Activated T-helper 2 cell treated with anti-CD3 and anti-CD28 coated beads, Interferon-gamma antibody, Interleukin-2, Interleukin-4, amounts not matched to agents 10 μg/mL and 5 μg/mL and 100 μg/mL, durations not matched to agents 14 hours and 24 hours and 36 hours (primary cell): ENCODE measurements at places on chromosomes 5 and 9. TPM values are rescaled to one million over a fixed set of nuclear protein-coding genes. Genes with fewer than 3 reads are reported as not detected.

The PCDHB10 gene
- total RNA-seq: not detected in 2 replicates

The DNAI1 gene
- not detected in 2 replicates for total RNA-seq

The NUTM2F gene
- total RNA-seq: not detected in 2 replicates

The SCAMP1 gene
- 17.1 and 17.7 TPM in 2 replicates for total RNA-seq

The GPR151 gene
- not detected in 2 replicates for total RNA-seq

The PARP8 gene
- total RNA-seq: 22.2 and 23.5 TPM in 2 replicates

The BRINP1 gene
- not detected in 2 replicates for total RNA-seq

The PAPPA gene
- total RNA-seq: not detected in 2 replicates

The F12 gene
- 3.5 and 5.8 TPM in 2 replicates for total RNA-seq

The CD180 gene
- 0.02 TPM in 2 replicates for total RNA-seq

The SEMA5A gene
- 0.27 and 0.62 TPM in 2 replicates for total RNA-seq

The FAM114A2 gene
- total RNA-seq: 23.6 and 31.2 TPM in 2 replicates

The CDH12 gene
- not detected in 2 replicates for total RNA-seq

The PCDHGB1 gene
- total RNA-seq: 0.16 and 0.48 TPM in 2 replicates

The ACOT12 gene
- not detected in 2 replicates for total RNA-seq

The FAM221B gene
- not detected in 2 replicates for total RNA-seq

The SPINK4 gene
- not detected in 2 replicates for total RNA-seq

The PCDHB2 gene
- total RNA-seq: 0.11 and 0.25 TPM in 2 replicates

The PCDHGC4 gene
- not detected in 2 replicates for total RNA-seq

The PLAC8L1 gene
- total RNA-seq: 0.71 and 0.74 TPM in 2 replicates

The SLC36A3 gene
- not detected in 2 replicates for total RNA-seq

The CDC20B gene
- 0.18 TPM in 1 of 2 replicates, not detected in the other for total RNA-seq

The SLC28A3 gene
- total RNA-seq: 0.37 and 0.55 TPM in 2 replicates

The MARVELD2 gene
- total RNA-seq: 0.14 and 0.16 TPM in 2 replicates

The SLC6A7 gene
- total RNA-seq: not detected in 2 replicates

The CKMT2 gene
- not detected in 2 replicates for total RNA-seq

The PTPDC1 gene
- total RNA-seq: 7.1 and 7.2 TPM in 2 replicates

The OR1Q1 gene
- total RNA-seq: not detected in 2 replicates
